T-cell (primary cell): ENCODE measurements at places on chromosomes 13 and 19.

DNA sequence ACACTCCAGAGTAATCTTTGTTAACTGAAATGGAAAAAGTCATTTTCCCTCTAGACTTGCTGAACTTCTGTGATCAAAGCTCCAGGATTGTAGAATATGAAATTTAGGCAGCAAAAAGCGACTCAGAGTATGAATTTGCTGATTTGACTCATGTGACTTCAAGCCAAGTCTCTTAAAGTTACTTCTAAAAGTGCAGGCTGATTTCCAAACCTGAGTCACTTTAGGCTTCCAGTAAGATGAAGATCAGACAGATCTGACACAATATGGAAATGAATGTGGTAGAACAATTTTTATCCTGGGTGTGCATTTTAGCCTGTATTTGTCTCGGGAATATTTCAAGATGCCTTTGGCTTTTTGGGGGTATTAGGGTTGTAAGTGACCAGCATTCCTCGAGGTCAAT is 151.0 kb upstream of the TMTC4 start:
- H3K27me3 ChIP-seq = peaks cover 4% of the 10 kb centered on the region
- no peak overlapping the region for H3K27ac ChIP-seq
- no peak overlapping the region for H3K4me3 ChIP-seq
- no peak for DNase-seq

GRCh38 chr13:102236830-102237229 is 165.0 kb downstream of the FGF14 start:
- no peak overlapping the region for H3K4me3 ChIP-seq
- no peak for DNase-seq
- H3K27ac ChIP-seq = no peak overlapping the region
- H3K36me3 ChIP-seq = no peaks in the 10 kb centered on the region

DNA sequence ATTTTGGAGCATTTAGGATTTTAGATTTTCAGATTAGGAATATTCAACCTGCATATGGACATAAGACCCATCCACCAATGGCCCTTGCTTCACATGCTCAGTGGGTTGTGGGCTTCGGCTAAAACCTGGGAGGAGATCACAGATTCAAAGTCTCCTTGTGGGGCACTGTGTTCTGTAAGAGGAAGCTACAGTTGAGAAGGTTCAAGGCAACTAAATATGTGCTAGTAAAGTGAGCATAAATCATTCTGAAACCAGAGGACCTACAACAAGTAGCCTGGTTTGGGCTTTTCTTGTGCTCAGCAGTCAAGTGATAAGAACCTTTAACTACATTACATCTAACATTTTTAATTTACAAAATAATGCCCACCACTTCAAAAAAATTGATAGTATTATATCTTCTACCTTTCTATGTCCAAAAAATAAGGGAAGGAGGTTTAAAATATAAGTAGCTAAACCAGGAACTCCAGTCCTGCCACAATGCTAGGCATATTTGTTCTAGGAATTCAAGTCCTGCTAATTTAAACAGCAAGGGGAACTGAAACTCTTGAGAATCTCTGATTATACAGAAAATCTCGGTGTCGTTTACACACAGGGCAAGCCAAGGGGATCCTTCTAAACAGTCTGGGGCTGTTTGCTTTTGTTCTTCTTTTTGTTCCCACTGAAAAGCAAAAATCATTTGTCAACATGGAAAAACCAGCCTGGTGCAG is 36.6 kb downstream of the FOXO1 start:
- peaks cover 4% of the 10 kb centered on the region for H3K36me3 ChIP-seq
- H3K4me3 ChIP-seq = no peak overlapping the region
- H3K27ac ChIP-seq = no peak overlapping the region
- peaks cover 29% of the 10 kb centered on the region for H3K4me1 ChIP-seq
- H3K27me3 ChIP-seq = no peaks in the 10 kb centered on the region

DNA sequence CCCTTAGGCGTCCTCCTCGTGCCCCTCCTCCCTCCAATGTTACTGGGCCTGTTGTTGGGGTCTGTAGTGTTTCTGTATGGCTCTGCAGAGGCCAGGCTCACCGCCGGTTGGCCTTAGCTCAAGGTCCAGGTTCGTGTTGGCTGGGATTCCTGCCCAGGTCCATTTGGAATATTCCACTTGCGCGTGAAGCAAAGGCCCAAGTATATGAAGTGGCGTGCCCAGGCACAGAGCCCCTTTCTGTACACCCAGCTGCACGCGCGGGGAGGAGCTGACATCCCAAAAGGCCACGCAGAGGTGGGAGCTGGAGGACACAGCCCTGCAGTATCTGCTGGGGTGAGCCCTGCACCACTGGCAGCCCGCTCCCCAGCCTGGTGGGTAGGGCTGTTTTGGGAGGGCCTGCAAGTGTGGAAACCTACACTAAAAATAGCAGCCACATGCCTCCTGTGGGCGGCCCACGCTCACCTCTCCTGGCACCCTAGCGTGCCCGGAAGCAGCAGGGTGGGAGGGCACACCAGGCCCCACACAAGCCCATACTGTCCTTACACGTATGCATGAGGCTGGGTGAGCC is 30.2 kb downstream of the CRTC1 start:
- H3K36me3 ChIP-seq = peaks cover 5% of the 10 kb centered on the region
- no peak overlapping the region for H3K4me3 ChIP-seq
- no peak for DNase-seq
- no peak overlapping the region for H3K27ac ChIP-seq

GRCh38 chr13:67296511-67296910 is 66.4 kb upstream of the PCDH9 start:
- no peak overlapping the region for H3K4me3 ChIP-seq
- no peak for DNase-seq

GRCh38 chr13:71217827-71218226 is 649.2 kb downstream of the DACH1 start:
- H3K36me3 ChIP-seq = no peaks in the 10 kb centered on the region
- H3K4me1 ChIP-seq = no peaks in the 10 kb centered on the region
- no peak overlapping the region for H3K4me3 ChIP-seq
- H3K27me3 ChIP-seq = no peaks in the 10 kb centered on the region
- H3K27ac ChIP-seq = no peak overlapping the region

GRCh38 chr19:19628501-19629134 is 598 bp upstream of the LPAR2 start:
- no peak for DNase-seq
- H3K27me3 ChIP-seq = no peaks in the 10 kb centered on the region
- peak overlapping the region; percentile 76 for H3K27ac ChIP-seq
- no peak overlapping the region for H3K4me3 ChIP-seq
- H3K36me3 ChIP-seq = peaks cover 5% of the 10 kb centered on the region

GRCh38 chr19:47723581-47723940 is 10.3 kb downstream of the EHD2 start:
- peaks cover 2% of the 10 kb centered on the region for H3K4me1 ChIP-seq
- H3K4me3 ChIP-seq = no peak overlapping the region
- no peaks in the 10 kb centered on the region for H3K27me3 ChIP-seq
- no peak overlapping the region for H3K27ac ChIP-seq
- no peaks in the 10 kb centered on the region for H3K36me3 ChIP-seq

- H3K36me3 ChIP-seq = no peaks in the 10 kb centered on the region
- no peaks in the 10 kb centered on the region for H3K27me3 ChIP-seq
- H3K27ac ChIP-seq = no peak overlapping the region
- no peak for DNase-seq
- no peak overlapping the region for H3K4me3 ChIP-seq
Observed at GRCh38 chr13:85586422-85586831, 212.8 kb downstream of the SLITRK6 start.

DNA sequence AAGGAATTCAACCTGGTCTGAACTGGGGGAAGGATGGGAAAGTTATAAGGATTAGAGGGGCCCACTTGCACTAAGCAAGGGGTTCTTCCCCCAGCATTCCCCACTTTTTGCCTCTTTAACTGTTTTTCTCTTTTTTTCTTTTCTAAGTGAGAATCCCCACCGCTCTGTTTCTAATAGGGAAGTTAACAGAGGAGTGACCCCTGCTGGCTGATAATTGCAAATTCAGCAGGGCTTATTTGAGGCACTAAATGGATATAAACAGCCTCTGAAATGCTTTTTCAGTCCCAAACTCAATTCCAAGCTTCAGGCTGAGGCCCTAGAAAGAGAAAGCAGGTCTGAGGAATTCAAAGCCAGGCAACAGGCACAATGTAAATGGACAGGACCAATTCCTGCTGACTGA is 38.2 kb upstream of the CEACAM21 start:
- H3K36me3 ChIP-seq = no peaks in the 10 kb centered on the region
- no peak for DNase-seq
- H3K27me3 ChIP-seq = no peaks in the 10 kb centered on the region
- no peak overlapping the region for H3K27ac ChIP-seq
- H3K4me1 ChIP-seq = peaks cover 19% of the 10 kb centered on the region

- no peak for DNase-seq
- peak overlapping the region; percentile 82 for H3K4me3 ChIP-seq
- no peaks in the 10 kb centered on the region for H3K27me3 ChIP-seq
- no peaks in the 10 kb centered on the region for H3K36me3 ChIP-seq
- H3K4me1 ChIP-seq = peaks cover 2% of the 10 kb centered on the region
Observed at GRCh38 chr19:43532571-43532961, 422 bp upstream of the ZNF575 start.

- no peaks in the 10 kb centered on the region for H3K27me3 ChIP-seq
- H3K4me3 ChIP-seq = no peak overlapping the region
- H3K27ac ChIP-seq = no peak overlapping the region
- no peaks in the 10 kb centered on the region for H3K4me1 ChIP-seq
Observed at GRCh38 chr19:16882146-16882545, 6.7 kb upstream of the F2RL3 start.

GRCh38 chr13:77002590-77003190 is 10.8 kb downstream of the CLN5 start:
- H3K4me1 ChIP-seq = no peaks in the 10 kb centered on the region
- no peak for DNase-seq
- no peak overlapping the region for H3K27ac ChIP-seq

GRCh38 chr13:46992383-46992952 is 95.6 kb upstream of the HTR2A start:
- H3K36me3 ChIP-seq = no peaks in the 10 kb centered on the region
- no peaks in the 10 kb centered on the region for H3K27me3 ChIP-seq
- no peak overlapping the region for H3K4me3 ChIP-seq
- no peaks in the 10 kb centered on the region for H3K4me1 ChIP-seq

DNA sequence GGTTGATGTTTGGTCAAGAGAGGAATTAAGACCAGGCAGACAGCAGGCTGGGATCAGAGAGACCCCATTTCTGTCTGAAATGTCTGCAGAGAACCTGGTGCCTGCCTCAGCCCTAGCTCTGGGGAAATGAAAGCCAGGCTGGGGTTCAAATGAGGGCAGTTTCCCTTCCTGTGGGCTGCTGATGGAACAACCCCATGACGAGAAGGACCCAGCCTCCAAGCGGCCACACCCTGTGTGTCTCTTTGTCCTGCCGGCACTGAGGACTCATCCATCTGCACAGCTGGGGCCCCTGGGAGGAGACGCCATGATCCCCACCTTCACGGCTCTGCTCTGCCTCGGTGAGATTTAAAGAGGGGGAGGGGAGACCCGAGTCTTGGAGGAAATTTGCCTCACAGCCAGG is at the start of gene LILRB4:
Gene LILRB4 (plus strand): TSS at position 256 of the 400 bp plus-strand sequence. CDS start 49 bp downstream, at position 305.
- DNase-seq = no peak
- no peaks in the 10 kb centered on the region for H3K27me3 ChIP-seq
- no peak within 1 kb of the TSS for H3K4me3 ChIP-seq
- no peak within 1 kb of the TSS for H3K27ac ChIP-seq

- peak overlapping the region; percentile 42 for H3K4me3 ChIP-seq
- peak; percentile 72 for DNase-seq
- H3K36me3 ChIP-seq = peaks cover 21% of the 10 kb centered on the region
- H3K4me1 ChIP-seq = peaks cover 25% of the 10 kb centered on the region
- H3K27me3 ChIP-seq = no peaks in the 10 kb centered on the region
Observed at GRCh38 chr19:35013820-35014754, 14.0 kb downstream of the GRAMD1A start.

DNA sequence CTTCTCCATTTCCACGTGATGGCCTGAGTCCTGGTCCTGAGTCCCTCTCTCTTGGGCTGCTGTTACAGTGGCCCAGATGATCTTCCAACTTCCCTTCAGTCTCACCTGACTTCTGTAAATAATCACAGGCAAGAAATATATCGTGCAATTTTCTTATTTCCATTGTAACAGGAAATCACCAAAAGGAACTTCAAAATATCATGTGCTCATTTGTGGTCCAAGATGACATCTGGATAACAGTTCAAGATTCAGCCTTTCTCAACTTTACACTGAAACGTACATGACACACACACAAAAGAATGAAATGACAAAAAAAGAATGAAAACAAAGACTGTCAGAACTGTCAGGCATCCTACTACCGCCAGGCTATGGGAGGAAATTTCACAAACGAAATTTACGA is 22.0 kb upstream of the RAP2A start:
- H3K36me3 ChIP-seq = no peaks in the 10 kb centered on the region
- H3K4me1 ChIP-seq = no peaks in the 10 kb centered on the region
- no peak overlapping the region for H3K27ac ChIP-seq
